Activated CD4-positive, CD25-positive, alpha-beta regulatory T cell (primary cell): ENCODE measurements at places on chromosomes 12 and 14.

- DNase-seq: no peak
These were observed 250.4 kb downstream of the SOX5 start for GRCh38 chr12:23699031-23699430.

DNA sequence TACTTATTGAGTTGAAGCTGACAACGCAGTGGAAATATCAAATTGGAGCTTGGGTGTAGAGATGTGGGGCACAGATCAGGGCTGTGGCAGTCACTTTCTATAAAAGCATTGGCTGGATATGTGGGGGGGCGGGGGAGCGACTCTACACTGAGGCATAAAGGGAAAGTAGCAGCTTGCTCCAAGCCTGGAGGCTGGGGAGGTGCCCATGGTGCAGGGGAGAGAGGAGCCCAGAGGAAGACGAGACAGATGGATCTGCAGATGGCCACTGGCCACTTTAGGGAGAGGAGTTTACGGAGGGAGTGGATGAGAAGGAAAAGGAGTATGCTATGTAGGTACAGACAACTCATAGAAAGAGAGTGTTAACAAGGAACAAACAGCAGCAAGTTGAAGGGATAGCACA is 13.5 kb upstream of the NGB start:
- no peak for DNase-seq

DNA sequence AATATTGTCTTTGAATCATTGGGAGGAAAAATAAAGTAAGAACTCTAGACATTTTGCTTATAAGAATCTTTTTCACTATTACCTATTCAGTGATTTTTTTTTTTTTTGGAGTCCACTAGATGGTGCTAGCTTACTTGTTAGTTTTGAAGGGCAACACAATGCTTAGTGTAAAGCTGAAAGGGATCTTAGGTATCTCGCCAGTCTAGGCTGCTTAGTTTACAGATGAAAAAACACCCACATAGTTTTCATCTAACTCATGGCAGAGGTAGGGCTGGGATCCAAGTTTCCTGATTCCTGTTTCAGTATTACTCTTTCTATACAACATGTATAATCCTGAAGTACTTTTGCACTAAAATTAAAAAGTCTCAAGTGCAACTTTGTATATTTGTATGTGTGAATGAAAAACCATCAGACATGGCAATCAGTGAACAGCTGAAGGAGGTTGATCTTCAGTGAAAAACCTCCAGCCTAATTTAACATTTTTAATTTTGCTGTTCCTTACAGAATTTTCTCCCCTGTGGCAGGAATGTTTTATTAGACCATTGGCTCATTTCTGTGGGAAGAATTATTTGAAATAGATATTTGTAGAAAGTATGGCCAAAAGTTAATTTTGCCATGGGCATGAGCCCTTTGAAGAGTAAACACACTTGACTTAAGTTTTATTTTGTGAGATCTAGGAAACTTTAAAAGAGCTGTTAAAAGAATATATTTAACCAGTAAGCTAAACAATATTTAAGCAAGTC is 40.7 kb downstream of the LRRIQ1 start:
- DNase-seq: no peak

DNA sequence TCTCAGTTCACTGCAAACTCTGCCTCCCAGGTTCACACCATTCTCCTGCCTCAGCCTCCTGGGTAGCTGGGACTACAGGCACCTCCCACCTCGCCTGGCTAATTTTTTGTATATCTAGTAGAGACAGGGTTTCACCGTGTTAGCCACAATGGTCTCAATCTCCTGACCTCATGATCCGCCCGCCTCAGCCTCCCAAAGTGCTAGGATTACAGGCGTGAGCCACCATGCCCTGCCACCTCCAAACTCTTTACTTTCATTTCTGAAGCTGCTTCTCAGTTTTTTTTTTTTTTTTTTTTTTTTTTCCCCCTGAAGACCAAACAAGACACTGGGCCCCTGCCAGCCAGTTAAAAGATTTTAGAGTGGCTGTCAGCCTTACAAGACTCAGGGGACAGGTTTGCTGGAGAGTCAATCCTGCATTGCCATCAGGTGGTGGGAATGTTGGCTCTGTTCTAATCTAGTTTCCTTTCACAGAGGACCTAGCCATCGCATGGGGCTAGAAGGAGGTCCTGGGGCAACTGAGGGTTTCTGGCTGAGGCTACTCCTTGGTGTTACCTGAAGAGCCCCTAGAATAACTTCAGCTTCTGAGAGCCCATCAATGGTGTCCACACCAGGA is 37.4 kb upstream of the HIGD1C start:
- no peak for DNase-seq

- DNase-seq: no peak
These were observed 753 bp downstream of the CSRNP2 start for GRCh38 chr12:51082561-51083125.

DNA sequence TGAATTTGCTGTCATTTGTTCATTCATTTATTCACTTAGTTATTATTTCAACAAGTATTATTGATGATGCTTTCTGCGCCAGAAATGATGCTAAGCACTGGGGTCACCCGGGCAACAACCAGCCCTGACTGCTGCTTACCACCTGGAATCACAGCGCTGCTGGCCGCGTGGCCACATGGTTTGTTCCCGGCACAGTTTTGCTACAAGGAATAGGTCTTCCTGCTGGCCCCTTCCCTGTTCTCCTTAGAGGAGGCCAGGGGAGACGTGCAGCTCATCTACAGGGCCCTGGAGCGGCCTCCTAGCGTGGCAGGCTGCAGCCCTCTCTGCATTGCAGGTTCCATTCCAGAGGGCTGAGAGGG is 7.0 kb downstream of the JDP2 start:
- DNase-seq: no peak

DNA sequence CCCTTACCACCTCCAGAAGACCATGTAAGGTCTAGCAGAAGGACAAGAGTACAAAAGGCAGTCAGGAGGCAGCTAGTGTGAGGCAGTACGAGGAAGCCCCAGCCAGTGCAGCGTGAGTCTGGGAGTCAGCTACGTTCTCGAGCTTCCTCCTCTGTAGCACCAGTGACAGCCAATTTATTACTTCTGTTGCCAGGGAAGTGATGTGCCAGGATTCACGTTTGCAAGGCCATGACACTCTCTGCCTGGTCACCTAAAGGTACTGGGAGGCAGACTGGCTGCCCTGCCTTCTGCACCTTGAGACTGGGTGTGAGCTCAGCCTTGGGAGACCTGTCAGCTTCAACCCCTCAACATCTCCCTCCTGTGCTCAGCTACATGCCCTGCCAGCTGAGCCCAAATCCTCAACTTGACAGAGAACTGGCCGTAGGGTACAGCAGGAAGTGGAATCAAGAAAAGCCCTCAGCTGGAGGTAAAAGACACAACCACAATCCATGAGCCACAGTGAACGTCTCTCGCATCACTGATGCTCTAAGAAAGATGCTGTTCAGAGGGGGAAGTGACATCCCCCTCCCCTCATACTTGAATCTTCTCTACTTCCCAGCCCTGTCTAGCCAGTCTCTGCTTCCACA is 182.5 kb upstream of the RGS6 start:
- DNase-seq: no peak

DNA sequence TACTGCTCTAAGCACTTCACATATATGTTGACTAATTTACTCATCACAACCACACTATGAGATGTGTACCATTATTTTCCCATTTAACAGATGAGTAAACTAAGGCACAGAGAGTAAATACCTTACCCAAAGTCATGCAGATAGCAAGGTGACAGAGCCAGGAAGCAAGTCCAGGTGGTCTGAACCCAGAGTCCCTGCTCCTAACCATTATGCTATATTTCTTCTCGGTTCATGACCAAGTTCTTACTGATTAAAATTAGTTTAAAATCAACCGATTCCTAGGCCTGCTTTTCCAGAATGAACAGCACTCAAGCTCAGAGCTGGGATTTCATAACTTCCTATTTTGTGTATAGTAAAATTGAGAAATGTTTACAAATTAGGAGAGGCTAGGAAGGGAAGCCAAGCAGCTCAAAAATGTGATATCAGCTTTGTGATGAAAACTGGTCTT is 85.5 kb upstream of the EGLN3 start:
- DNase-seq: no peak

- DNase-seq: no peak
These were observed 373.5 kb upstream of the OR4E1 start for GRCh38 chr14:22047115-22047514.

- DNase-seq: no peak
These were observed 52.9 kb upstream of the DIO3 start for GRCh38 chr14:101508196-101508947.

DNA sequence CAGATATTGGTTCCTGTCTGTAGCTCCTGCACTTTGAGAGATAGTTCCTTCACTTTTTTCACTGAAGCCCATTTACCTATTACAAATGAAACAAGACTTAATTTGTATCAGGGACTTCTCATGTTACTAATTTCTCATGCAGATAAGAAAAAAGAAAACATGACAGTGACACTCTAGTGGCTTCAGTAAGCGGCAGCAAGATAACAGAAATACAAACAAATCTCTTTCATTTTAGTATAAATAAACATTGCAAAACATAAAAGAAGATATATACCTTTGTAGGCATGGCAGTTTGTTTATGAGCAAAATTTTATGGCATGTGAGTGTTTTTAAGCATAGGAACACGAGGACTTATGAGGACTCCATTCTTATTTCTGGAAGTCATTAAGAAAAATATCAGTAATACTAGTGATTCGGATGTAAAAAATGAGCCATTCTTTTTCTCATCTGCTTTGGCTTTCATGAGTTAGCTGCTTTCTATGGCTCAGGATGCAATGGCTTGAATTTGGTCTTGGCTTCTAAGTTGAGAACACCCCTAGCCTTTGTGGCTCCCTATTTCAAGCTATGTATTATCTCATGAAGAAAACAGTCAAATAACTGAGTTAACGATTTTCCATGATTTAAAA is 310.1 kb upstream of the RGS6 start:
- no peak for DNase-seq
